ENCODE measurements at places on chromosomes 16 and 17.

GRCh38 chr16:2196162-2196980, at the start of gene CASKIN1:
TSS of gene CASKIN1 (minus strand) at chr16:2196605. CDS start at chr16:2196432, 173 bp downstream.
- DNase-seq = no peak

DNA sequence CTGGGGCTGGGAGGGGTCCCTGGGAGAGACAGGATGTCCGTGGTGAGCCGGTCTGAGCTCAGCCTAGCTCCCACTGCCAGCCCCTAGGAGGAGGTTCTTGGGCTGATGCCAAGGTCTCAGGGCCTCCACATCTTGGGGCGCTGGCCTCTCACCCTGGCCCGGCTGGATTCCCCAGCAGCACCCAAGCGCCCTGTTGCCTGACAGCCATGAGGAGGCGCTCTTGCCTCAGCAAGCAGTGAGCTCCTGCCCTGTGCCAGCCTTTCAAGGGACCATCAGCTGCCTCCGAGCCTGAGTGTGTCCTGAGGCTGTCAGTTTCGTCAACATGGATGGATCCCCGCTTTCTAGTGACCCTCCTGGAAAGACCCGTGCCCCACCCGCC, 234.9 kb upstream of the CIBAR2 start:
- no peak for DNase-seq

GRCh38 chr17:70989280-70989679, 819.9 kb downstream of the KCNJ2 start:
- DNase-seq = no peak

GRCh38 chr17:36736201-36737156, 135.1 kb downstream of the MRM1 start:
- no peak for DNase-seq

DNA sequence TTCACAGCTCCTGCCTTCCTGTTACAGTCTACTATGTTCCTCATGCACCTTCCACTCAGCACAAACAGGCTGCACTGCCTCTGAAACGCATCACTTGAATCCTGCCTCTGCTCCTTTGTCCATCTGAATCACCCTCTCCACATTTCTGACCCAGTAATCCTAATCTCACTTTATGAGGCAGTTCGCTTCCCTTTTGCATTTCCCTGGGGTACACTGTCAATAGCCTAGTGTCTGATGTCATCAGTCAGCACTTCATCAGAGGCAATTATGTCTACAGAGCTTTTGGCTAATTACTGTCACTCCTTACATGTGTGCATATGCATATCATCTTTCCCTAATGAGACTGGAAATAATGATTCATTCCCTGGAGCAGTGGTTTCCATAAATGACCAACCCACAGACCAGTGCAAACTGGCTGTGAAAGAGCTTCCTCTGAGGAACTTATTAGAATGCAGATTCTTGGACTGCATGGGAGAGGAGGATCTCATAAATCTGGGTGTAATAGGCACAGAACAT, 23.6 kb downstream of the CA4 start:
- no peak for DNase-seq

DNA sequence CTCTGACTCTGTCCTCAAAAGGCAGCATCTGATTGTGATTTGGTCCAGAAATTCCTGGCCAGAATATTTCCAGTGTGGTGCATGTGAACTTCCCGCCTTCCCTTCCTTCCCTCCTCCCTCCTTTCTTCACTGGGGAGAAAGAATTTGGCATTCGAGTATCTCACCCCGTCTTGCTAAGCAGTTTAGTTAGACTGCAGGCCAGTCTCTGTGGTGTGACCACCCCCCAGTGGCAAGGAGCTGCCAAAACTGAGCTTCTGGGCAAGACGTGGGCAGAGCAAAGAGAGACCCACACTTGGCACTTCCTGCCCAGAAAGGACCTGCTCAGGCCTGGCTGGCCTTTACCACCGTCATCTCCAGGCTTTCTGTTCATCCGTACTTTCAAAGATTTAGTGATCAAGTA, 36.4 kb downstream of the SNX20 start:
- no peak for DNase-seq

GRCh38 chr16:56275801-56276200, 84.5 kb downstream of the GNAO1 start:
- no peak for DNase-seq

DNA sequence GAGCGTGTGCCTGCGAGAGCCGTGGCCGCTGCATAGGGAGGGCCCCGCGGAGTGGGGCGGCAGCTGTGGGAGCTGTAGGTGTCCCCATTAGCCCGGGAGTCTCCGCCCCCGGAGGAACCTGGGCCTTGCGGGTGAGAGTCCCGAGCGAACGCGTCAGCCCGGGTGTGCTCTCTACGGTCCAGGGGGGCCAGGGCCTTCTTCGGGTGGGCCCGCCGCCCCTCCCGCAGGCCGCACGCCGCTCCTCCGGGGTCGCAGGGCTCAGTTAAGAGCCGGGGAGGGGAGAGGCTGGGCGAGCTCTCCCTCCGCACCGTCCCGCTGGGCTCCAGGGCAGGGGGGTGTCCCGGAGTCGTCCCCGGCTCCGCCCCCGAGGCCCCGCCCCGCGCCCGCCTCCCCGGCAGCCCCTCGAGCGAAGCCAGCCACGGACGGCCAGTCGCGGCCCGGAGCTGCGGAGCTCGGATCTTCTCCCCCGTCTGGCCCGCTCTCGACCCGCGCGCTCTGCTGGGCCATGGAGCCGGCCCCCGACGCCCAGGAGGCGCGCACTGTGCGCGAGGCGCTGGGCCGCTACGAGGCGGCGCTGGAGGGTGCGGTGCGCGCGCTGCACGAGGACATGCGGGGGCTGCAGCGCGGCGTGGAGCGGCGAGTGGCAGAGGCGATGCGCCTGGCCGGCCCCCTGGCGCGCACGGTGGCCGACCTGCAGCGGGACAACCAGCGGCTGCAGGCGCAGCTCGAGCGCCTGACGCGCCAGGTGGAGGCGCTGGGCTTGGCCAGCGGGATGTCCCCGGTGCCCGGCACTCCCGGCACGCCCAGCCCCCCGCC, at the start of gene SMTNL2:
Gene SMTNL2 (plus strand): TSS at position 429 of the 816 bp plus-strand sequence. CDS start 77 bp downstream, at position 506.
- DNase-seq = no peak

DNA sequence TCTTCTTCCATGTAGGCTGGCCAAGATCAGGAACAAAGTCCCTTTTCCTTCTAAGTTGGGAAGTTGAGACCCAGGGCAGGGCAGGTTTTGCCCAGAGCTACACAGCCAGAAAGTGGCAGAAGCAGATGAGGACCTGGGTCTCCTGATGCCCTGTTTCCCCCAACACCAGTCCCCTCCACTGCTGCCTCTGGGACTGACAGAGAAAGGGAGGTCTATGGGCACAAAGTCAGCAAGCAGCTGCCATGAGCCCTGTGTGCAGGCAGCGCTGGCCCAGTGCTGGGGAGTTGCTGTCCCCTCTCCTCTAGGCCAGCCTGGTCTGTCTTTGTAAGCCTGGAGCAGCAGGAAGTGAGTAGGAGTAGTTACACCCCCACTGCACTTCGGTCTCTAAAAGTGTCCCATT, 46.9 kb upstream of the NKD1 start:
- DNase-seq = no peak

DNA sequence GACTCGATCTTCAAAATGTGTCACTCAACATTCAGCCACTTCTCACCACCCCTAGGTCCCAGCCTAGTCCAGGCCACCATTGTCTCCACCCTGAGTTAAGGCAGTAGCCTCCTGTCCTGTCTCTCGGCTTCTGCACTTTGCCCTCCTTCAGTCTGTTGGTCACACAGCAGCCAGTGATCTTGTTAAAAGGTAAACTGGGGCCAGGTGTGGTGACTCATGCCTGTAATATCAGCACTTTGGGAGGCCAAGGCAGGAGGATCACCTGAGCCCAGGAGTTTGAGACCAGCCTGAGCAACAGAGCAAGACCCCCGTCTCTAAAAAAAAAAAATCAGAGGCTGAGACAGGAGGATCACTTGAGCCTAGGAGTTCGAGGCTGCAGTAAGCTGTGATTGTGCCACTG, 25.8 kb downstream of the WWP2 start:
- no peak for DNase-seq

DNA sequence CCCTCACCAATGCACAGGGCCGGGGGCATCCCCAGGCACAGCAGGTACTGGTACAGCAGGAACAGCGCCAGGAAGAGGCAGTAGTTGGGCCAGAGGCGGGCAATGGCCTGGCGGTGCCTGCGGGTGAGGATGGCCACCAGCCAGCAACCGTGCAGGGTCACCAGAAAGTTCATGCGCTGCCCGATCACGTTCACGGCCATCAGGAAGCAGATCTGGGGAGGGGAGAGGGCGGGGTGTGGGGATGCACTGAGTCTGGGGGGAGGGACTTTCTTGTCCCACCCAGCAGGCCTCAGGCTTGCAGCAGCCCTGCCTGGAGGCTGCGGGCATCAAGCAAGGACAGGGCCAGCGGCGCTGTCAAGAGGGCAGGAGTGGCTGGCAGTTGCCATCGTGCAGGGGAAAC, 25.4 kb downstream of the CTU2 start:
- DNase-seq = peak; percentile 59

- DNase-seq = no peak
These were observed 10.7 kb upstream of the RNF222 start for GRCh38 chr17:8408371-8408770.

DNA sequence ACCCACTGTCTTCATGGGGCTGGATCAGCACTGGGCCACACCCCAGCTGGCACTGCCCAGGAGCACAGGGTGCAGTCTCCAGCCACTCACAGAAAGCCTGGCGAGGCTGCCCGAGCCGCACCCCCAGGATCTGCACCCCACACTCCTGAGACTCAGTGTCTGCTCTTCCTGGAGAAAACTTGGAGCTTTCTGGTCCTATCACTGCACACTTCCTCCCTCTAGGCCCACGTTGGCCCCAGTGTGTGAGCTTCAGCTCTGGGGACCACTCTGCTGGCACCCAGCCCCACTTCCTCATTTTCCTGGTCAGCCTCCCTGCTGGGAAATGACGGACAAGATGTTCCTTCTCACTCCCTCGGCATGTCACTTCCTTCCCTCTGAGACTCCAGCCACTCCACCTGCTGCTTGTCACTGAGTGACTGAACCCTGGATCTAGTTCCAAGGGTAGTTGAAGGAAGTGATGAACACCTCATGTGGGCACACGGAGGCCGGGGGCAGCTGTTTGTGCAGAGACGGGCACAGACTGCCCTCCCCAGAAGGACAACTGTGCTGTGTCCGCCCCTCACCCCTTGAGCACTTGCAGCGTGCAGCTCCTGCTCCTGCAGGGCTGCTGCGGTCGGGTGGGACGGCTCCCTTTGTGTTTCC, 29.0 kb downstream of the ZC3H18 start:
- no peak for DNase-seq

- no peak for DNase-seq
These were observed 2.3 kb downstream of the NAT9 start for GRCh38 chr17:74773871-74774286.

DNA sequence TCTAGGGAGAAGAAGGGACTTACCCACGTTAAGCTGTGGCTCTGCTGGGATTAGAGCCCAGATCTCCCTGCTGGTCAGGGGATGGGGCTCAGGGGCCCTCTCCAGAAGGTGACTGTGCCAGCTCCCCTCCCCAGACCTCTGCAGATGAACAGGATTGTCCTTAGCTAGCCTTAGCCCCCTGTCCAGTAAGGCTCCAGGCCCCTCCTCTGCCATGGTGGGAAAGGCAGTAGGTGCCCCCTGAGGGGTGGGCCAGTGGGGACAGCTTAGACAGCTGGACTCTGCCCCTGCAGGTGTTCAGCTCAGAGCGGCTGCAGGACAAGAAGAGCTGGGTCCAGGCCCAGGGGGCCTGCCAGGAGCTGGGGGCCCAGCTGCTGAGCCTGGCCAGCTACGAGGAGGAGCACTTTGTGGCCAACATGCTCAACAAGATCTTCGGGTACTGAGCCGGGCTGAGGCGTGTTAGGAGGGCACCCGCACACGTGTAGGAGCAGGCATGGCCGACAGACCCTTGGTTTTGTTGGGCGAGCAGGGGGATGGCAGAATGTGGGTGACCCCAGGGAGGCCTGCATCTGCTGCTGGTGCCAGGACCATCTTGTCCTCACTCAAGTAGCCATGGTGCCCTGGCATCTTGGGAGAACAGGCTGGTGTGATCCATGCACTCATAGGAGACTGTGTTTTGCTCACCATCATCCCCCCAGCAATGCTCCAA, 50.9 kb downstream of the MRC2 start:
- DNase-seq = no peak

GRCh38 chr17:69762359-69762758, 312.7 kb upstream of the KCNJ16 start:
- no peak for DNase-seq

- no peak for DNase-seq
These were observed 5.4 kb upstream of the CEP295NL start for GRCh38 chr17:78908426-78908825.

DNA sequence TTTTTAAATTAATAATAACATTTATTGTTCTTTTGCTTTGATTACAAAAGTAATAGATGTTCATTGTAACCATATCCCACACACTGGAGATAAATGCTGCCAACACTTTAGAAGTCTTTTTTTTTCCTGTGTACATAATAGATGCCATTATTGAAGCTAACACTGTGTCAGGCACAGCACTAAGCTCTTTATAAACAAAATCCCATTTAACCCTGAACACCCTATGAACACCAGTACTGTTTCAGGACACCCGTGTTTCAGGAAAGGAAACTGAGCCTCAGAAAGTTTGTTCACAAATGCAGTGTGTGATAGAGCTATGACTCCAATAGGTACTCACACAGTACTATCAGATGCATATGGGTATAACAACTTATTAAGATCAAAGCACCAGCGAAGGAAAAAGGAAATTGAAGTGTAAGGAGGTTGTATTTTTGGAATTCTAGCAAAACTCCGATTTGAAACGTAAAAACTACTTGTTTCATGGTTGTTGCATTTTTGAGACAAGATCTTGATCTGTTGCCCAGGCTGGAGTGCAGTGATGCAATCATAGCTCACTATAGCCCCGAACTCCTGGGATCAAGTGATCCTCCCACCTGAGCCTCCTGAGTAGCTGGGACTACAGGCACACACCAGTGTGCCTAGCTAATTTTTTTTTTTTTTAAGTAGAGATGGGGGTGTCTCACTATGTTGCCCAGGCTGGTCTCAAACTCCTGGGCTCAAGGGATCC, 2.0 kb upstream of the KIFC3 start:
- no peak for DNase-seq

GRCh38 chr17:79420318-79421243, 190.3 kb downstream of the RBFOX3 start:
- no peak for DNase-seq

- DNase-seq = no peak
These were observed 114.7 kb downstream of the IRX3 start for GRCh38 chr16:54171626-54172537.
